ENCODE measurements at places on chromosomes 12 and 14.

- DNase-seq = peak; percentile 67
These were observed 46.7 kb downstream of the TMCC3 start for GRCh38 chr12:94603434-94604365.

DNA sequence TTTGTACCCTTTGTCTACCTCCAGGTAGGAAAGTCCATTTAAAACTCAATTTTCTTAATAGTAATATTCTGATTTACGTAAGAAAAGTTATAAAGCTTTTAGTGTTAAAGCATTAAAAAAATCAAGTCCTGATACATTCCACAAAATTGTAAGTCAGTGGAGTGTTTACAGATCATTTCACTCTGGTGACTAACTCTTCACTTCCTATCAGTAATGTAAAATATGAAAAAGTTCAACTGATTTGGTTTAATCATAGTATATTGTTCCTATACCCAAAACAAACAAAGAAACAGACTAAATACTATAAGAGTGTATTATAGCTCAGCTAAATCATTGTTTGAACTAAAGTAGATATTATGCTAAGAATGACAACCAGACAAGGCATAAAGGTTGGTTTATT, 85.9 kb downstream of the VEZT start:
- no peak for DNase-seq

DNA sequence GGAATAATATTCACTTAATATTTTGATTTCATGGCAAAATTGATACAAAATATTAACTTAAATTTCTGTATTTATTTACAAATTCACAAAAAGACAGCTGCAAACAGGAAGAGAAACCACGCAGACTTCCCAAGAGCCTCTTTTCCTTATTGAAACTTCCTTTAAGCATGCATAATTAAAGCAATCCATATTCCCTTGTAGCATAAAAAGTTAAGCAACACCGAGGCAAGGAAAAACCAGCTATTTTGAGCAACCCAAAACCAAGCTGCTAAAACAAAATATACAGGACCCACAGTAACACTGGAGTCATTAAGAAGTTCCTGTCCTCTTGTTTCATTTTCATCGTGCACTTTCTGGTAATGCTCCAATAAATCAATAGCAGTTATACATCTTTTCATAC, 58.0 kb downstream of the EEA1 start:
- DNase-seq = no peak

GRCh38 chr12:1972856-1973317, 31.4 kb downstream of the DCP1B start:
- DNase-seq = no peak

DNA sequence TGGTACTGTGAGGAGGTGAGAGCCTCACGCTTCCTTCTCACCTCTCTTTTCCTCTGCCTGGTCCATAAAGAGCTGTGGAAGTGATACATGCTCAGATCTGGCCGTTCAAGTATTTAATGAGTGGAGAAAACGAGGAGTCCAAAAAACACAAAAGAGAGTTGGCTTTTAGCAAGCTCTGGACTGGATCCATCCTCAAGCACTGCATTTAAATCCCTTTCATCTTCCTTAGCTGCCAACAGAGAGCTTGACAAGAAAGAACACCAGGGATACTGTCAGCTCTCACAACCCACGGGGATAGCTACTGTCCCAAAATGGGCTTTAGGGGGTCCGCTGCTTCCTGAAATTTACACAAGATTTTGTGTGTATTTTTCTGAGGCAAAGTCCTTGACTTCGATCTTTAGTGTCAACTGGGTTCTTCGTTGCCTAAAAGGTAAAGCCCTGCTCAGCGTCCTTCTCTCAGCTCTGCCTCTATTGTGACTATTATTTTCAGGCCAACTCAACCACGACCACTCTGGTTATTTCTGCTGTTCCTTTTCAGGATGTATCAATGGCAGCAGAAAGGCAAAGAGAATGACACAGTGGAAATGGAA, 120.9 kb downstream of the TMTC1 start:
- no peak for DNase-seq

DNA sequence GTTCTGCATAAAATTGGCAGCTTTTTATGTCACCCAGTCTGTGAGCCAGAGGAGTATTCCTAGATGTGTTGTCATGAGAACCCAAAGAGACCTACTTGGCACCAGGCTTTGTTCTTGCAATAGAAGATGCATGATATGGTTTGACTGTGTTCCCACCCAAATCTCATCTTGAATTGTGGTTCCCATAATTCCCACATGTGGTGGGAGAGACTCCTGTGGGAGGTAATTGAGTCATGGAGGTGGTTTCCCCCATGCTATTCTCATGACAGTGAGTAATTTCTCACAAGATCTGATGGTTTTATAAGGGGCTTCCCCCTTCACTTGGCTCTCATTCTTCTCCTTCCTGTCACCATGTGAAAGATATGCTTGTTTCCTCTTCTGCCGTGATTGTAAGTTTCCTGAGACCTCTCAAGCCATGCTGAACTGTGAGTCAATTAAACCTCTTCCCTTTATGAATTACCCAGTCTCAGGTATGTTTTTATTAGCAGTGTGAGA, 572.0 kb upstream of the ATP2B1 start:
- DNase-seq = no peak

DNA sequence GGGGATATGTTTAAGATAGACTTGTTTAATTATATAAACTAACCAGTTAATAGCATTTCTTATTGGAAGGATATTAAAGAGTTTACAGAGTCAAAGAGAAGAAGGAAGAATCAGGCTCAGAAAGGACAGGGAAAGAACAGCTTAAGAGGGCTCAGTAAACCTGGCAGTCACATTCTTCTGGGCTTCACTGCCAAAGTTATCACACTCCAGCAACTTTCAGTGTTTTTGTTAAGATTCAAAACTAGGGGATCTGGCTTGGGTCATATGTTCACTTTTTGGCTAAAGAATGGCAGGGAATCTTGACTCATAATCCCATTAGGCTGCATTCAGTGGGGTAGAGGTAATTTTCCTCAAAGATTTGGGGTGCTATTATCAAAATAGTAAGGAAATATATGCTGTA, 312.3 kb downstream of the RAD51B start:
- DNase-seq = no peak

DNA sequence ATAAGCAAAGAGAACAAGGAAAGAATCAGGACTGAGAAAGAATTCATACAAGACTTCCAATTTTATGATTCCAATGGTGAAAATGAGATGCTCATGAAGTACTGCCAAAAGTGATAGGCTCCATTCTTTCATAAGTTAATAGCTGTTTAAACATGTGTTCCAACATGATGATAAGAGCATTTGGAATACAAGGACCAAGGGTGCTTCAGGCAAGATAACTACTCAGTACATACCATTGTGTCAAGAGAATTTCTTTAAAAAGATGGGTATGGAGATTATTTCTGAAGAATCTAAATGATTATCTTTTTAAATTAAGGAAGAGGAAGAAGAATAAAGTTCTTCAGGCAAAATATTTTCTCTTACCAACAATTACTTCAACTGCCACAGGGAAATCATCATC, 258.1 kb downstream of the MED13L start:
- DNase-seq = no peak

GRCh38 chr12:54304187-54304810, 3.5 kb upstream of the NFE2 start:
- DNase-seq = no peak

GRCh38 chr12:84069699-84070098, 842.9 kb downstream of the SLC6A15 start:
- no peak for DNase-seq

DNA sequence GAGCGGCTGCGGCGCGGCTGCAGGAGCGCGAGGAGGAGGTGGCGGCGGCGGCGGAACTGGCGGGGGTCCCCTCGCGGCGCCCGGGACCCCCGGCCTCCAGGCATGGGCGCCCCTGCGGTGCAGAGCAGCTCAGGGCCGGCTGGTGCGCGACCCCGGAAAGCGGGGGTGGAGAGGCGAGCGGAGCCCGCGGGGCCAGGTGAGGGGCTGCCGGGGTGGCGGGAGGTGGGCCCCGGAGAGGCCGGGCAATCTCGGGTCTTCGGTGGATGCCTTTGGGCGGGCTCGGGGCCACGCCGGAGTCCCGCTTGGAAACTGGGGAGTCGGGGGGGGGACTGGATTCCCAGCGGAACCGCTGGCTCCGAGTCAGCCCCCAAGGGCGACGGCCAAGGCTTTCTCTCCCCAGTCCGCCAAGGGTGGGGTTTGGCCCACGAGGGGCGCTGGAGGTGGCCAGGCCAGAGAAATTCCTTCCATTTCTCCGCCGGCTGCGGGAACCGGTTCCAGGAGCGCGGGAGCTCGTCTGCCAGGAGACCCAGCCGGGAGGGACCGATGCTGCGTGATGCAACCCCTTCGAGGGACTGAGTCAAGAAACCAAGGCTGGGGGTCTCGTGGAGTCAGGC, 13.9 kb upstream of the NR4A1 start:
- DNase-seq = peak; percentile 31

DNA sequence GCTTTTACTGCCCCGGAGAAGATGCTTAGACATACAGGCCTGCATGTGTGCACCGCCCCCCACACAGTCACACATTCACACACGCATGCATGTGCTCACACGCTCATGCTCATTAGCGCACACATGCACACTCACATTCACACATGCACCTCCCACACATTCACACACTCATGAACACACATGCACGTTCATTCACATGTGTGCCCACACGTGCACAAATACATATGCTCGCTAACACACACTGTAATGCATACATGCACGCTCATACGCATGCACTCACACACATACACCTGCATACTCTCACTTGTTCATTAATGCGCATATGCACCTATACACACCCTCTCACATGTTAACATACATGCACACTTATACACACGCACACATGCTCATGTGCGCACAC, 21.9 kb downstream of the TMEM132C start:
- DNase-seq = no peak

GRCh38 chr12:113643177-113643974, 171.7 kb upstream of the LHX5 start:
- no peak for DNase-seq

GRCh38 chr12:47735649-47736048, 10.4 kb upstream of the ENDOU start:
- no peak for DNase-seq

DNA sequence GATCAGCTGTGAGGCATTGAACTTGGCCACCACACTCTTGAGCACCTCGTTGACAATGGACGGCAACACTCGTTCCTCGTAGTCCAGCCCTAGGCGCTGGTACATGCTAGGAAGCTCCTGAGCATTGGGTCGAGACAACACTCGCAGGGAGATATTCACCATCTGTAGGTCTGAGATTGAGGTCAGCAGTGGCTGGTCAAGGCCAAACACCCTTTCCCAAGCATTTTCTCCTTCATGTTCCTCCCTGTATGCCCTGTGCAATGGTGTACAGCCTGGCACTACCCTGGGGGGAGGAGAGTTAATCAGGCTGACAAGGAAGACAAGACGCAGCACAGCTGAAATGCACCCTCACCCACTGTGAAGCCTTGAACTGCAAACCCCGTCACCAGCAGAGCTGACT, 2.0 kb downstream of the PHB2 start:
- DNase-seq = no peak

GRCh38 chr14:56660677-56661389, 81.2 kb downstream of the TMEM260 start:
- no peak for DNase-seq

GRCh38 chr12:89710873-89711750, 2.5 kb upstream of the ATP2B1 start:
- DNase-seq = no peak

- peak; percentile 52 for DNase-seq
These were observed 386.5 kb upstream of the DDHD1 start for GRCh38 chr14:53539489-53540126.

DNA sequence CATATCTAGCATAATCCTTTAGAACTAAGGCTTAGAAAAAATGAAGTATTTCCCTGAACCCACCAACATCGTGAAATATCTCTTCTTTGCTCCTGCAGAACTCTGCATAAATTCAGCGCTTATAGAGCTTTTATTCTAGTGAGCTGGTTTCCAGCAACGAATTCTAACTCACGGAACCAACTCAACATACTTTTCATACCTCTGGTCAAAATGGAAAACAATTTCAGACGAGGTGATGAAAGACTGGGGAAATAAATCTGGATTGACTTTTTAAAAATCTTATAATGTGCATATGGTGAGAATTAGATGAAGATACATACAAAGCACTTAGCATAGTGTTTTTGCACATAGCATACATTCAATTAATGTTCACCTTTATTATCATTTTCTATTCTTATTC, 62.6 kb upstream of the BBS10 start:
- no peak for DNase-seq

DNA sequence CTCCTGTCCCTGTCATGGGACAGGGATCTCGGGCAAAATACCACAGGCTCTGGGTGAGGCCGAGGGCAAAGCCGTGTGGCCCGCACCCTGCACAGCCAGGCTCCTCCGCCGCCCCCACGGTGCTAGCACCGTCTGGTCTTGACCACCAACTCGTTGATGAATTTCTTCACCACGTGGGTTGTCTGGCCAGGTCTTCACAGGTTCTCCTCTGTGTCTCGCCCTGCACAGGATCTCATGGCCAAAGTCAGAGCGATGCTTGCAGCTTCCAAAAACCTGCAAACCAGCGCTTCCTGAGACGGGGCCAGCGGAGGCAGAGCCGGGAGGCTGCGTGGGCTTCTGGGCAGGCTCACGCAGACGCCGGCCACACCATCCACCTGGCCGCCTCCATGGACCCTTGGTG, 29.0 kb upstream of the MMP17 start:
- DNase-seq = no peak

- DNase-seq = no peak
These were observed 46.2 kb upstream of the BEGAIN start for GRCh38 chr14:100633406-100633805.

- DNase-seq = no peak
These were observed 43.9 kb upstream of the MDM1 start for GRCh38 chr12:68375756-68376695.

DNA sequence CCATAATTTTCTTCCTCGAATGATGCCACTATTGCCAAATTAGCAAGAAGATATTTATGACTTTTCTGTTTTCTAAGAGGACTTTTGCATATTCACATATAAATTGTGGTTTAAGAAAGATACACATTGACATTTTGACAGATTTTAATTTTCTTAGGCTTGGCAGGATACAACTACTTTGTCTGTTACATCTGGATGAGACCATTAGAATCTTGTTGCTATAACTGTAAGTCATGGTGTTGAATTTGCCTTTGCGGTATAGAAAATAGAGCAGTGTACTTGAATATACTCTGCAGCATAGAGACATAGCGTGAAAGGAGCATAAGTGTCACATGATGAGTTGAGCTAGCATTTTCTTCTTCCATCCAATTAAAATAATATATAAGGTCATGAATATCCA, 169.3 kb downstream of the FUT8 start:
- DNase-seq = no peak

DNA sequence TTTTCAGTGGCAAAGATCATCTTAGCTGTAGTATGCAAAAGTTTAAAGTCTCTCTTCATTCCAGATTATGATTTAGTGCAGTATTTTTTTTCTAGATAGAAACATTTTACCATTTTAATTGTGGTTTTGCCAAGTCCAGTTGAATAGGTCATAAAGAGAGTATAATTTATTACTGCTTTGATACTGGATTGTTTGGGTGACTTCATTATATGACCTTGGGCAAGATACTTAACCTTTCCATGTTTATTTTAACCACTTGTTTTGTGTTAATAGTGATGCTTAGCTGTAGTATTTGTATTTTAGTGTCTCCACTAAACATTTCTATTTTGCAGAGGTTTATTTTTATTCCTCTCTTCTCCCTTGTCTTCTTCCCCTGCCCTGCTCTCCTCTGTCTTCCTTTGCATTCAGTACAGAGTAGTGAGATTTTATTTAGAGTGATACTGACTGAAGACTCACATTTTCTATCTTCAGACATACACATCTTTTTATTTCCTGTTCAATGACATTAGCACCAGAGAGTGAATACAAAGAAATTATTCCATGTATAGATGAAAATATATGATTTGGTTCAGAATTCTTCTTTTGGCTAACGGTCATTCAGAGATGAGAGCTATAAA, 215.2 kb downstream of the ERC1 start:
- no peak for DNase-seq
